ENCODE measurements at places on chromosomes 5 and 9.

DNA sequence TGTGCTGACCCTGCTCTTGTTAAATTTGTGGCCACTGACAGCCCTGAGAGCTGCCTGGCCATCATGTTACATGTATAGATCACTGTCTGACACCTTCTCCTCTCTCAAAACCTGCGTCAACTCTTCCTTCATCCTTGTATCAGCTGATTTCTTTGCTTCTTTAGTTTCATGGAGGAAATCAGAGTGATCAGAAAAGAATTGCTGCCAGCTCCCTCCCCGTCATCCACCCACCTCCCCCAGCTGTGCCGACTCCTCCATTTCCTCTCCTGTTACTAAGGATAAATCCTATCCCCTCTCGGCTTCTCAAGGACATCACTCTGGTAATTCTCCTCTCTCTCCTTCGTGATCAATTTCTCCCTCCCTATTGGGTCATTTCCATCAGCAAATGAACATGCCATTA is 108.9 kb downstream of the ICE1 start:
- no peak for DNase-seq

DNA sequence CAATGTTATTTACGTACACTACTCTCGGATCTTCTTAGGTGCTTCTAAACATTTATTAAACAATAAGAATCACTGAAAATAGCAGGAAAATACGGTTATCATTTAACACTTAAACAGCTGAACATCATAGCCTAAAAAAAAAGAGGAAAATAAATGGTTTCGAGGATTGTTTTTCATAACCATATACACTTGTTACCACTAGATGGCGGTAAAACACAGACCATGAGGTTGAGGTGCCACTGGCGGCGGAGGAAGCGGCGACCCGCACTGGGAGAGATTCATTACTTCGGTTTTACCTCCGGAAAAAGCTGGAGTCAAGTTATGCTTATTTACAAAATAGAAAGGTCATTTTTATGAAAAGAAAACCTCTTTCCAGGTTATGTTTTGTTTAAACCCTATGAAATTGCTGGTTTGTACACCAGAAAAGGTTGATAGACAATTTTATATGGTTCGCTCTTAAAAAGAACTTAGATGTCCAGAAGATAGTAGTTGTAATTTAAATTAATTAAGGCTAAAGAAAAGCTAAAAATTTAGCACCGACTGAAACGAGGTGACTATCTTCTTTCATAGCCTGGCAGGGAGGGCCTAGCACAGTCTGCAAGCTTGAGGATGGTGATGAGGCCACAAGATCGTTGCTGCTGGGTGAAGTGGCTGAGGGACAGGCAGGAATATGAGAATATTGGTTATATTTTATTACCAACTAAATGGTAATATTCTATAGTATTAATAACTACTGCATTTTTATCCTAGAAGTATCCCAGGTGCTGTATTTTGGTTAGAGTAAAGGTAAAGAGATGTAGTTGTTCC is 605.7 kb downstream of the RAB3C start:
- no peak for DNase-seq

- DNase-seq: no peak
These were observed 217.0 kb downstream of the SREK1 start for GRCh38 chr5:66361070-66361469.

GRCh38 chr5:91849069-91849468 is 466.0 kb upstream of the ARRDC3 start:
- no peak for DNase-seq

DNA sequence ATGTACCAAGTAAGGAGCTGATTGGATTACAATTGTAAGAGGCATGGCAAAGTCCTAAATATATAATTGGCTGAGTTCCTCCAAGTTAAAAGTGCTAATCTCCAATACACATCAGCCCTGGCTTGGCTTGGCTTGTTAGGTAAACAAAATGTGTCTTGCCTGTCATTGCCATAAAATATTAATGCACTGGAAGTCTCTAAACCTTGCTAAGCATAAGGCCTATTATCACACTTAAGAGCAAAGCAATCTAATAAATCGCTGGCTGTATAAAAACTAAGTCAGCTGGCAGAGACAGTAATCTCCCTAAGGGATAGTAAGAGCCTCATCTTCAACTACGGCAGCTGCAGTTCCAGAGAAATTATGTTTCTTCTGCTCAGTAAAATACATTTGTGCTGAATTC is 418.6 kb upstream of the GRAMD2B start:
- DNase-seq: no peak

DNA sequence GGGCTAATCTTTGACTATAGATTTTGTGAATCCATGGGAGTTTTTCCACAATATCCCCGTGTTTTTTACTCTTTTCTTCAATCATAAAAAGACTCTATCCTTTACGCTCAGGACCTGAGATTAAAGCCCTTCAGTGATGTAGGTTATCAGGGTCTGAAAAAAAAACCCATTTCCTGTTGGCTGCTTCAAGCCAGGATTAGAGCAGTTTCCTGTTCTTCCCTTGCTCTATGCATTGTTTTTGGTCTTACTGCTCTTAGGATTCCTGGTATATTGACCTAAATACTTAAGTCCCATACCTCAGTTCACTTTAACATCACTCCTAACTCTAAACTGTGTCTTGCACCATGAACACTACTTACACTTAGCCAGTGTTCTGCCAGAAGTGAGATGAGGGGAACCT is 319.3 kb upstream of the CHD1 start:
- no peak for DNase-seq

GRCh38 chr5:149018909-149019443 is 43.9 kb downstream of the SH3TC2 start:
- no peak for DNase-seq

DNA sequence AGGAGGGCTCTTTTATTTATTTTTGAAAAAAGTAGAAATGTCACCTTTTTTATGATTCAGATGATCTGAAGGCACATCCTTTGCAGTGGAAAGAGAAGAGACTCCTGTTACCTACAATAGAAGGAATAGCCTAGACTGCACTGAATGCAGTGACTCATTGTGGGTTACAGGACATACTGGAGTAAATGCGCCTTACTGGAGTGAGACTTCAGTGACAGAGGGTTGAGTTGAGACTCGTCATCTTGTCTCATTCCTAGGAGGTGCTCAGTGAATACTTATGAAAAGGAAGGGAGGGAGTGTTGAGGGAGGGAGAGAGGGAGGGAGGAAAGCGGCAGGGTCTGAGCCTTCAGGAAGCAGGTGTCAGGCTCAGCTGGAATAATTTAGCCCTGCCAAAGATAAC is 25.2 kb downstream of the ANKRA2 start:
- no peak for DNase-seq

- DNase-seq: no peak
These were observed 389.6 kb downstream of the YTHDC2 start for GRCh38 chr5:113902917-113903660.

- DNase-seq: no peak
These were observed 203.5 kb upstream of the HAPLN1 start for GRCh38 chr5:83924171-83924570.

DNA sequence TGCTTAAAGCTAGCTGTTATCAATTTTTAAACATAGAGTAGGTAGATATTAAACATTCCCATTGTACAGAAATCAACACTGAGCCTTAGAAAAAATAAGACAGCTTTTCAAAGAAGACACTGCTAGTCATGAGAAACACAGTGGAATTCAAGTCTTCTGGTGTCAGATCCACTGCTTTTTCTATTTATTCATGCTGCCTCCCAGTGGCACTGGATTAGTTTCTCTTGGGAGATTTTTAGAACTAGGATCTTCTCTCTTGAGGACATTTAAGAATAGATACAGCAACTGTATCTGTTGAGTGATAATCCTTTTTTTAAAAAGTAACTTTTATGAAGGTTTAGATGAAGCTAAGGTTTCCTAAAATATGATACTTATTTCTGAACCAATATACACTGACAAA is 1635.4 kb upstream of the C9orf72 start:
- no peak for DNase-seq

Data from cortex of kidney (tissue), 1 donor.